ENCODE measurements at places on chromosomes 2 and 18.

DNA sequence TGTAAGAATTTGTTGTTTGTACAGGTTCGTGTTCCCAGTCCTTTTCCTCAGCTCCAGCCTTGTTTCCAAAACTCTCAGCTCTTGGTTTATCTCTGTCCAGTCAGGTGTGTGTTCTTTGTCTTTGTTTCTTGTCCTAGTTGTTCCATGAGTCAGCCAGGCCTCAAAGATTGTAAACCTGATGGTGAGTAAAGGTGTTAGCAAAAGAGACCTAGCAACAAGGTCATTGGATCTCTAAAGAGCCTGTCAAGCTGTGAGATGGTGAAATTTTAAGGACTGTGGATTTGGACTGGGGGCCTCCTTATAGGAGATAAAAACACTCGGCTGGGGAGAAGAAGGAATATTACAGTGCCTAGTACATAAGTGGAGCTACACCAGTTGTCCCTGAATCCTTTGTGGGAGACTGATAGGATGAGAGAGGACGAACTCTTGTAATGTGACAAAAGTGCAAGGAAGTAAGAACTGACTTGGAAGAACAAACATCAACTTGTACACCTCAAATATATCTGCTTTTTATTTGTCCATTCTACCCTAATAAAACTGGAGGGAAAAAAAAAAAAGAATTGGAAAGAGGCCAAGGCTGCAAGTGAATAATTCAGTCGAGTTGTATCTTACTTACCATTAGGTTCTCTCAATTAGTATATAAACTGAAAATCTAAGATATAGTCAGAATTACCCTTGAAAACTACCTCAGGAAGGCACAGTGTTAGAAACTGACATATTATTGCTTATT, 37.2 kb downstream of the ITGA6 start:
- no peak for DNase-seq

GRCh38 chr2:96954011-96954846, 32.2 kb downstream of the FAM178B start:
- DNase-seq, result no peak

DNA sequence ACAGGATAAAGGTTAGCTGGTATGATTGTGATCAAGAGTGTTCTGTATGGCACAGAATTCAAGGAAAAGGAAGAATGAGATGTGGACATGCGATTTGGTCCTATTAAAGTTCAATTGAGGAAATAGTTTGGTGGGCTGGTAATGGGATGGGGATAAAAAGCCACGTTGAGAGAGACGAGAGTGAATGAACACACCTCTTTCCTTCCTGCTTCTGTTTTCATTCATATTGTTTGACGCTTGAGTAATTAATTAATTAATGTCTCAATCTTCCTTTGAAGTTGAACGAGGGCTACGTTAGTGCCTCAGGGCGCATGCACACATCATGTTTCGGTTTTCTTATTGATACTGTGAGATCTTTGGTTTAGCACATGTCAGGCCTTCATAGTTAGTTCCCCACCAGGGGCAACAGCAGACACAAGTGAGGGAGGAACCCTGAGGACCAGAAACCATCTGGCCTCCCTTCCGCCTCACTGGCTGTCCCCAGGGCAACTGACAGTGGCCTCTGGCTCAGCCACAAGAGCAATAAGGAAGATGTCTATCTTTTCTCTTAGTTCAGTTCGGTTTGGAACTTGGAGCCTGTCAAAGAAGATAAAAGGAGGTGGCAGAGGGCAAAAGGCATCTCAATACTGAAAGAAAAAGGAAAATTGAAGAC, 116.0 kb downstream of the LIPG start:
- DNase-seq, result no peak

- no peak for DNase-seq
Observed at GRCh38 chr2:60316381-60317033, 236.9 kb downstream of the BCL11A start.

- no peak for DNase-seq
Observed at GRCh38 chr18:37396971-37397720, 168.5 kb downstream of the CELF4 start.

- no peak for DNase-seq
Observed at GRCh38 chr2:230731512-230731911, 18.9 kb downstream of the CAB39 start.

All from stimulated activated CD8-positive, alpha-beta memory T cell treated with anti-CD3 and anti-CD28 coated beads, Interleukin-7, amount 100 ng/mL, for 1 hour (primary cell).